ENCODE measurements at places on chromosomes 3 and 15. TPM values are rescaled to one million over a fixed set of nuclear protein-coding genes. Genes with fewer than 3 reads are reported as not detected.

DNA sequence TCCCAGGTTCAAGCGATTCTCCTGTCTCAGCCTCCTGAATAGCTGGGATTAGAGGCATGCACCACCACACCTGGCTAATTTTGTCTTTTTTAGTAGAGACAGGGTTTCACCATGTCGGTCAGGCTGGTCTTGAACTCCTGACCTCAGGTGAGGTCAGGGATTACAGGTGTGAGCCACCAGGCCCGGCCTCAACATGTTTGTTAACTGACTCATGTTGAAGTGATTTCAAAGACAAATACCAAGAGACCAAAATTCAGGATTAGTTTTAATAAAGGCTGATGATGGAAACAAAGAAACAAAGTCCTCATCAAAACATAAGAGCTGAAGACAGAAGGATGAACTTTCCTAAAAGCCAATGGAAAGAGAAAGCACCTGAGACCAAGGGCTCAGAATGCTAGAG lies 36.5 kb downstream of the SLC12A6 start:
- no peak for DNase-seq

GRCh38 chr3:112123548-112123947 lies 9.5 kb downstream of the GCSAM start:
- no peak for DNase-seq

GRCh38 chr3:40546816-40547215 lies 22.1 kb downstream of the ZNF621 start:
- DNase-seq = peak; percentile 86

- peak; percentile 22 for DNase-seq
These were observed 720.2 kb upstream of the GOLIM4 start for GRCh38 chr3:168815946-168816345.

DNA sequence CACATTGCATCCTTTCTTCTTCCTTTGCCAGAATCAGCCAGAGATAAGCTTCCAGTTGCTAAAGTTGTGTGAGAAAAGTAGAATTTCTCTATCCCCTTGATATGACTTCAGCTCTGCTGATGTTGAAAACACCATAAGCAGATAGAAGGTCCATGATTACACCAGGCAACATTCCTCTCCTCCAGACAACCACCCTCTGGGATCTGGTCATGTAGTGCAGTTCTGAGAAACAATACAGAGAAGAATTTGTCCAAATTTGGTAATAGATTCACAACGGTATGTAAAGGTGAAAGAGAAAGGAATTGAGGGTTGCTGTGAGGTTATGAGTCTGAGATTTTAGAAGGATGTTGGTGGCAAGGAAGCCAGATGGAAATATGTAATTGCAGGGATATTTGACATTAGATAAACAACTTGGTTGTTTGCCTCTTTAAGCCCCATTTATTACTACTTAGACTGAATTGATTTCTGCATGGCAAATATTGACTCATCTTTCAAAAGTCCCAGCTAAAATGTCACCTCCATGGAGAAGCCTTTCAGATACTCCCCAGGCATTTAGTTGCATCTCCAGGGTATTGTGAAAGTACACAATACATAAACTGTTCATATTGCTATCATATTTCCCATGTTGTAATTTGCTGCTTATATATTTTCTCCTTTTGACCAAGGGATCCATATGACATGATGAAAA lies 134.9 kb downstream of the GAP43 start:
- no peak for DNase-seq

- DNase-seq = no peak
These were observed at the start of gene SLC51A for GRCh38 chr3:196216089-196216564. Gene SLC51A, plus strand, starts transcription at chr3:196216534. Its CDS starts 179 bp downstream, at chr3:196216713.

GRCh38 chr3:98980915-98981596 lies 79.6 kb upstream of the DCBLD2 start:
- DNase-seq = peak; percentile 94

- DNase-seq = peak; percentile 56
These were observed 47.7 kb upstream of the INSYN1 start for GRCh38 chr15:73800662-73801345.

The DLL4 gene
- 0.17 TPM for total RNA-seq

The PAK2 gene
- total RNA-seq = 37.8 TPM

The SNRPA1 gene
- total RNA-seq = 25.1 TPM

The AMIGO3 gene
- total RNA-seq = 2.3 TPM

The ACOX2 gene
- 2.4 TPM for total RNA-seq

The ARRDC4 gene
- 3.1 TPM for total RNA-seq

The EEFSEC gene
- total RNA-seq = 7.9 TPM
